ENCODE measurements at places on chromosomes 1 and 21. TPM values are rescaled to one million over a fixed set of nuclear protein-coding genes. Genes with fewer than 3 reads are reported as not detected.

Gene HAO2
- not detected for total RNA-seq

DNA sequence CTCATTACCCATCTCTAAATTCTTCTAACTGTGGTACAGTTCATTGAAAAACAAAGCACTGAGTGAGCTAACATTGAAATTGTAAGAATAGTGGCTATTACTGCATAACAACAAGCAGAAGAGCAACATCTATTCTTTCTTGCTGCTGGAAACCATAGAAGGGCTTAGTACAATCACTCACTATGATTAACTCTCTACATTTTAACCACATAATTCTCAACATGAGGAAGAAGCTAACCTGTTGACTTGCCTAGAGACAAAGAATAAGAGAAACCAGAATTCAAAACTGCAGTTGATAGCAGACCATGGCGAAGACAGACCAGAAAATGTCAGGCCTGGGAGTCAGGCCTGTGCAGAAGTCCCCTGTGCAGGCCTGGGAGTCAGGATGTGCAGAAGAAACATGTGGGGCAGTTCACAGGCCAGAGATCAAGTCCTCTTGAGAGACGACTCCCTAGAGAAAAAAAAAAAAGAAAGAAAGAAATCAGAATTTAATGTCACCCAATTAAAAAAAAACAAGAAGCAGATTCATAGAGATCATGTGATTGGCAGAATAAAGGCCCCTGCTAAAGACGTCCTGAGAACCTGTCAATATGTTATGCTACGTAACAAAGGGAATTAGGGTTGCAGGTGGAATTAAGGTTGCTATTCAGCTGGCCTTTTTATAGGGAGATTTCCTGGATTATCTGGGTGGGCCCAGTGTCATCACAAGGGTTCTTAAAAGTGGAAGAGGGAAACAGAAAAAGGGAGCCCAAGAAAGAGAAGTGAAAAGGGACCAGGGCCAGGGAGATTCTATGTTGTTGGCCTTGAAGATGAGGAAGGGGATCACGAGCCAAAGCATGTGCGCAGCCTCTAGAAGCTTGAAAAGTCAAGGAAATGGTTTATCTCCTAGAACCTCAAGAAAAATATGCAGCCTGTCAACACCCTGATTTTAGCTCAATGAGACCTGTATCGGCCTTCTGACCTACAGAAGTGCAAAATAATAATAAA lies 94.9 kb downstream of the MRPL39 start:
- no peak for DNase-seq

DNA sequence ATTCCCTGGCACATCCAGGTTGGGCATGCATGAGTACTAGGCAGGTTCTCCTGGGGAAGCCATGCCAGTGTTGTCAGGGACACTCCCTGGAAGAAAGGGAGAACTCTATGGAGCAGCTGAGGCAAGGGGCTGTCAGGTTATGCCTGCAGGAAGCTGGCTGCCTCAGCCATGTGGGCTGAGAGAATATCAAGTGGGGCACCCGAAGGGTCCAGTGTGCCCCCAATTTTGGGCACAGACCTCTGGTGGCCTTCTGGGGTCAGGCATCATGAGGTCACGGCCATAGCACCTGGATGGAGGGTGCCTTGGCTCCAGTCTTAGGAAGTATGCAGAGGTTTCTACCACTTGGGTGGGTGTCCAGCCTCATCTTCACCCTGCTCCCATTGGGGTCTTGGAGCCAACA lies 2.6 kb downstream of the CSF3R start:
- DNase-seq = no peak

DNA sequence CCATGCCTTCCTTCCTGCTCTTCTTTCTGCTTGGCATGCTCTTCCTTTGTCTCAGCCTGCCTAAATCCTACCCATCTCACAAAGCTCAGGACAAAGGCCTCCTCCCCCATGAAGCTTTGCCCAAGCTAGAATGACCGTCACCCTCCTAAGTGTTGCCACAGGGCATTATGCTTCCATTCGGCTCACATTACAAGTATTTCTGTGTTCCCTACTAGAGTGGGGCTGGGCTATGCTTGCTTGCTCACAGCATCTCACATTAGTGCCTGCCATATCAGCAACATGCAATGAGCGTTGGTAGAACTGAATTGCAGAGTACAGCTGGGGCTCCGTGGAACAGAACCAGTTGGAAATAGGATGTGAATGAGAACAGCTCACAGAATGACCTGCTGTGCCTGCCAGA lies 82.8 kb downstream of the CD58 start:
- no peak for DNase-seq

DNA sequence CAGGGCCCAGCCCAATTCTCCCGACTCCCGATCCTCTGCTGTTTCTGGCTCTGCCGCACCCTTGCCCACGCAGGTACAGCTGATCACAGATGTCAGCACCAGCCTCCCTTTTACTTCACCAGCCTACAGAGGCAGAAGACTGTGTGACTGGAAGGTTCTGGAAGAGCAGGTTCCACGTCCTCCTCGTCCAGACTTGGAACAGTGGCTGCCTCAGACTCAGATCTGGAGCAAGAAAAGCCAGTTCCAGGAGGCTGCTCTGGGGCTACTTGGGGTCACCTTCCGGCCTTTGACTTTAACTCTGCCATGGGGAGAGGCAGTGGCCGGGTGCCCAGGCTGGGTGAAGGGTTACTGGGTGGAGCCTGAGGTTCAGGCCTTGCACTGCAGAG lies 16.1 kb upstream of the KLHDC7A start:
- DNase-seq = no peak

Data from Right ventricle myocardium inferior (tissue), 1 donor.